ENCODE measurements at places on chromosomes 7 and 10. TPM values are rescaled to one million over a fixed set of nuclear protein-coding genes. Genes with fewer than 3 reads are reported as not detected.

Gene GRID1
- total RNA-seq = not detected

Gene LRGUK
- total RNA-seq = under 0.01 TPM

Gene ITPRID1
- total RNA-seq = not detected

Gene GDF2
- not detected for total RNA-seq

Gene LIPN
- not detected for total RNA-seq

GRCh38 chr7:130752424-130752823, 18.4 kb upstream of the KLF14 start:
- DNase-seq = peak; percentile 25

DNA sequence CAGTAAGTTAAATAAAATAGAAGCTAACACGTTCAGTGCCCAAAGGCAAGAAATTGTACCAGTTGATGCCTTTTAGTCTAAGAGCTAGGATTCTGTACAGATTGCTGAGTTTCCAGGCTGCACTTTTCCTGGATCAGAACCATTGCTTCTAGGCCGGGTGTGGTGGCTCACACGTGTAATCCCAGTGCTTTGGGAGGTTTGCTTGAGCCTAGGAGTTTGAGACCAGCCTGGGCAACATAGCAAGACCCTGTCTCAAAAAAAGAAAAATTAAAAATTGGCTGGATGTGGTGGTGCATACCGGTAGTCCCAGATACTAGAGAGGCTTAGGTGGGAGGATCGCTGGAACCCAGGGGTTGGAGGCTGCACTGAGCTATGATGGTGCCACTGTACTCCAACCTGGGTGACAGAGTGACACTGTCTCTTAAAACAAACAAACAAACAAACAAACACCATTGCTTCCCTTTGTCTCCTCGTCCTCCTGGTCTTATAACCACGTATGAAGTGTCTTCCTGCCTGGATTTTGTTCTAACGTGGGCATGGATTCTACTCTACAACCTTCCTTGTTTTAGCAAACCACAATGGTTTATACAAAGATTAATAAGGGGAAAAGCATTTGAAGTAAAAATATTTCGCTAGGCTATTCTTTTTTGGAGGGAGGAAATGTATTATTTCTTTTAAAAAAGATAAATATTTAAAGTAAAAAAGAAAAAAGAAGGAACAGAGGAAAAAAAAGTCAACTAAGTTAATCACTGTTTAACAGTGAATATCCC, 9.7 kb upstream of the CCNY start:
- DNase-seq = no peak

GRCh38 chr10:45058992-45059561, 58.4 kb downstream of the ZNF22 start:
- peak; percentile 47 for DNase-seq

DNA sequence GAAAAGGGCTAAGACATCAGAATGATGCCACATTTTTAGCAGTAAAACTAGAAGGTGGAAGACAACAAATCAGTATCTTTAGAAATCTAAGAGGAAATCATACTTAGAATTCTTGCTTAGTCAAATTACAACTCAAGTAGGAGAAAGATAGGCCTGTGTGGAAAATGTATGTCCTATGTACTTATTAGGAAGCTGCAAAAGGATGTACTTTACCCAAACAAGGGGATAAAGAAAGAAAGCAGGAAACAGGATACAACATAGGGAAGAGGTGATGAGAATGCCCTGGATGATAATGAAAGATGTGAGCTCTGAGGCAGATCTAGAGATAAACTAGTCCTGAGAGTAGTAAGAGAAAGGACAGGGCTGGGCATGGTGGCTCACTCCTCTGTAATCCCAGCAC, 54.9 kb downstream of the RNLS start:
- DNase-seq = no peak

GRCh38 chr10:104579136-104579535, 62.0 kb upstream of the SORCS3 start:
- DNase-seq = no peak

DNA sequence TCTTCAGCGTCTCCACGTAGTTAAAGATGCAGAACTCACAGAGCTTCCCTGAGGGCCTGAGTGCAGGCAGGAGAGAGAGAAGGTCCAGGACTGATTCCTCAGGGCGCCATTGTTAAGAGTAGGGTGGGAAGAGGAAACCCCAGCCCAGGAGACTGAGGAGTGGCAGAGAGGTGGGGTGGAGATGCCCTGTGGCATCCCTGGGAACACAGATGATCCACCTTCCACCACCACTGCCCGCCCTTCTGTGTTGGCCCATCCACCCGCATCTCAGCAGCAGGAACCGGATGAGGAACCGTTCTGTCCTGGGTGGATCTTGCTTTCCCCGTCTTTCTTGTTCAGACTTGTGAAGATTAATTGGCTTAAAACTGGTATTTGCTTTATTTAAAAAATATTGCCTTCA, 48.3 kb downstream of the PFKP start:
- no peak for DNase-seq

- no peak for DNase-seq
Observed at GRCh38 chr7:49150486-49150885, 226.1 kb downstream of the CDC14C start.
